Sciatic nerve (tissue), 2 donors: ENCODE measurements at places on chromosomes 2 and 18. TPM values are rescaled to one million over a fixed set of nuclear protein-coding genes. Genes with fewer than 3 reads are reported as not detected.

GRCh38 chr18:62187543-62188510 is 772 bp downstream of the RELCH start:
- DNase-seq, result peak; percentile 69

DNA sequence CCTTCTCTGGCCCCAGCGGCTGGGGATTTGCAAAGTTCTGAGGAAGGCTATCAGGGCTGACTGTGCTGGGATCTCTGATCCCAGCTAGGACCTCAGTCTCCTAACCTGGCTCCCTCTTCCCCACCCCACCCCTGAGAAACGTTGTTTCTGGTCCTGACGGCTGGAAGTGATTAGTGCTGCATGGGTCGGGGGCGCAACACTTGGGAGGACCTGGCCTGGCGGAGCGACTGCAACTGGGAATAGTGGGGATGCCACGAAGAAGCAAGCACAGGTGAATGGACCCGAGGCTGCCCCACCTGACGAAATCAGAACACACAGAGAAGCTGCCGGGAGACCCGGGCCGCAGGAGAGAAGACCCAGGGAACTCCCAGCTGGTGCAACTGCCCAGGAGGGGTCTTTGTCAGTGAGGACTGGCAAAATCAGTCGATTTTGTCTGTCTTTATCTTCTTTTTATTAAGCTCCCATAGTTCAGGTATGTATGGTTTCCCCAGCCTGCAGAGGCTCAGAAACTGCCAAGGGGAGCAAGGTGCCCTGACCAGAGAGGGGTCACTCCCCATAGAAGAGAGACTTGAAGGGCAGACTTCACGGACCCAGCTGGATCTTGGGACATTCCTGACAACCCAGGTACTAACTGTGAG is 656 bp upstream of the LBX2 start:
- no peak for DNase-seq

- no peak for DNase-seq
Measured at GRCh38 chr18:48113691-48114090, 183.2 kb upstream of the SMAD2 start.

DNA sequence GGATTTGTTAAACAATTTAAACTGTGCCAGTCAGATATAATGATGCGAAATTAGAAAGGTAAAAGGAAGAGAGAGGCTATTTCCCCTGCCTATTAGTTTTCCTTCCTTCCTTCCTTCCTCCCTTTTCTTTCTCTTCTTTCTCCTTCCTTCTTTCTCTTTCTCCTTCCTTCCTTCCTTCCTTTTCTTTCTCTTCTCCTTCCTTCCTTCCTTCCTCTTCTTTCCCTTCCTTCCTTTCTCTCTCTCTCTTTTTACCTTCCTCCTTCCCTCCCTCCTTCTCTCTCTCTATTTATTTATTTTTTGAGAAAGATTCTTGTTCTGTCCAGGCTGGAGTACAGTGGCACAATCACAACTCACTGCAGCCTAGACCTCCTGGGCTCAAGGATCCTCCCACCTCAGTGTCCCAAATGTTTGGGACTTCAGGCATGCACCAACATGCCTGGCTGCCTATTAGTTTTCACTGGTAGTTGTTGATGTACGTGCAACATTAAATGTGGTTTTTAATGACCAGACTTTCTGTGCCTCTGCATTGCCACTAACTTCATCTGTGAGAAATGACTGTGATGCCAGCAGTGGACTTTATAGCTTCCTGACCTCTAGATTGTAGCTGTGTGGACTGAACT is 48.7 kb upstream of the NFE2L2 start:
- DNase-seq, result no peak

GRCh38 chr2:158777077-158777476 is 18.0 kb upstream of the DAPL1 start:
- DNase-seq, result no peak

GRCh38 chr2:134273256-134273983 is 19.5 kb downstream of the MGAT5 start:
- no peak for DNase-seq

DNA sequence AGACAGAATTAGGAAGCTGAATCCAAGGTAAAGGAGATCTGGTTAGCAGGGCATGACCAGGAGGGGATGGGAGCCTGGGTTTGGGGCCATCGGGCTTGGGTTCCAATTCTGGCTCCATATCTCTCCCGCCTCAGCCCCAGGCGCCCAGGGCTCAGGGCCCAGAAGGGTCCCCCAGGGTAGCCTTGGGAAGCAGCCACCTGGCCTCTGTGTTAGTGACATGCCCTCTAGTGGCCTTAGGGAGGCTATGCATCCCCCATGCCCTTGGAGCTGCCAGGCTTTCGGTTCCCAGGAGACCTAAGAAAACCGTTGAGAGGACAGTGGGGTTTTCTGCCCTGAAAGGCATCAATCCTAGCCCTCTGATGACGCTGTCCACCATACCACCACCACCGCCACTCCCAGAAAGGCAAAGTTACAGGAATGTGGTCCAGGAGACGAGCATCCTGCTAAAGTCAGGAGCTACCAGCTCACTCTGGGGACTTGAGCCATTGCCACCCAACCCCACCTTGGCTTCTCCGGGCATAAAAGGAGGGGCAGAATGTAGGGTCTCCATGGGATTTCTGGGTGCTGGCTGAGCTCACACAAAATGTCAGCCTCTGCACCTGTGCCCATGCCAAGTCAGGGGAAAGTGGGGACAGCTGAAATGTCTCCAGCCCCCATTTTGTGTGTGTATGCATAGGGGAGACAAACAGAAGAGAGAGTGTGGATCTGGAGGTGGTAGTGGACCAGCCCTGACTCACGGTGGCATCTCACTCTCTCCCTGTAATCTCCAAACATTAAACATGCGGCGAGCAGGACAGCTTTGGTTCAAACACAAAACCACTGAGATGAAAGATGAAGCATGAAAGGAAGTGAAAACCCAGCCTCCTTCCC is 56.5 kb downstream of the EMX1 start:
- DNase-seq, result no peak

DNA sequence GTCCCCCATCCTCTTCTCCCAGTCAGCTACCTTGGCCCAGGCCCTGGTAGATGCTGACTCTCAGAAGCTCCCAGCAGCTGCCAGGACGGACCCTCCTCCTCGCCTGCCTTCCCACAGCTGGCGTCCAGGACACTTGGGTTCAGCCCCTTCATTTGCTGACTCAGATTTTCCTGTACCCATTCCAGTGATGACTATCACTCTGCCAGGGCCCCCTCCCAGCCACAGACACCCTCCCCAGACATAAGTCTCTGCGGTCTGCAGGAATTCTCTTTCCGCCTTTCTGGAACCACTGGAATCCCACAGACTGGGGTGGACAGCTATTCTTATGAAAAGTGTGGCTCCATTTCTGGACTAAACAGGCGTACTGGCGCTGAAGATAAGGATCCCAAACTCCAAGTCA is 260.3 kb upstream of the EPAS1 start:
- DNase-seq, result no peak

DNA sequence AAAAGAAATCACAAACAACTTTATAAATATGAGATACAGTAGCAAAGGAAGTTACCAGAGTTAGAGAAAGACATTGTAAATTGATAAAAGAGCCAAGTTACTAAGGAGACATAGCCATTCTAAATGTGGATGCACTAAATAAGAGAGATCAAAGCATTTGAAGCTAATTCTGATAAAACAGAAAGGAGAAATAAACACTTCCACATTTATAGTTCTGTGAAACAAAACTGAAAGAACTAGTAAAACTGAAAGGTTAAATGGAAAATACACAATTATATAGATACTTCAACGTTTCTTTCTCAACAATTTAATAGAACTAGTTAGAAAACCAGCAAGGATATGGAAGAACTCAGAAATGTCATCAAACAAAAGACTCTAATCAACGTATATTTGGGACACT is 309.0 kb upstream of the CDH2 start:
- no peak for DNase-seq

GRCh38 chr2:37415128-37415820 is 70.8 kb downstream of the QPCT start:
- no peak for DNase-seq

GRCh38 chr2:71706121-71706520 is 252.8 kb downstream of the DYSF start:
- DNase-seq, result peak; percentile 28

DNA sequence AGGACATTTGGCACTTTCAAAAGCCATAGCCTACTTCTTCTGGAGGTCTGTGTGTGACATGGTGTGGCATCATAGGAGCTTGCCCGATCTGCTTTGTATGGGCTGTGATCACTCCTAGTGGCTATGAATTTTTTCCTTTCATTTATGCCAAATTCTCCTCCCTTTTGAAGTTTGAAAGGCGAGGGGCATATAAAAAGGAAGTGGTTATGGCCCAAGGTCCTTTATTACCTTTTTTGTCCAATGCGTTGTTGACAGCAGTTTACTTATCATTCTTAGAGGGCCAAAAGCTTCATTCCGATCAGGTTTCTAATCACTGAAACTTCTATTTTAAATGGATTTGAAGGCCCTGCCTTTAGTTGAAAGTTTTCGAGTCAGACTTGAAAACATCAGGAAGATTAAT is 224.3 kb upstream of the FOSL2 start:
- no peak for DNase-seq

DNA sequence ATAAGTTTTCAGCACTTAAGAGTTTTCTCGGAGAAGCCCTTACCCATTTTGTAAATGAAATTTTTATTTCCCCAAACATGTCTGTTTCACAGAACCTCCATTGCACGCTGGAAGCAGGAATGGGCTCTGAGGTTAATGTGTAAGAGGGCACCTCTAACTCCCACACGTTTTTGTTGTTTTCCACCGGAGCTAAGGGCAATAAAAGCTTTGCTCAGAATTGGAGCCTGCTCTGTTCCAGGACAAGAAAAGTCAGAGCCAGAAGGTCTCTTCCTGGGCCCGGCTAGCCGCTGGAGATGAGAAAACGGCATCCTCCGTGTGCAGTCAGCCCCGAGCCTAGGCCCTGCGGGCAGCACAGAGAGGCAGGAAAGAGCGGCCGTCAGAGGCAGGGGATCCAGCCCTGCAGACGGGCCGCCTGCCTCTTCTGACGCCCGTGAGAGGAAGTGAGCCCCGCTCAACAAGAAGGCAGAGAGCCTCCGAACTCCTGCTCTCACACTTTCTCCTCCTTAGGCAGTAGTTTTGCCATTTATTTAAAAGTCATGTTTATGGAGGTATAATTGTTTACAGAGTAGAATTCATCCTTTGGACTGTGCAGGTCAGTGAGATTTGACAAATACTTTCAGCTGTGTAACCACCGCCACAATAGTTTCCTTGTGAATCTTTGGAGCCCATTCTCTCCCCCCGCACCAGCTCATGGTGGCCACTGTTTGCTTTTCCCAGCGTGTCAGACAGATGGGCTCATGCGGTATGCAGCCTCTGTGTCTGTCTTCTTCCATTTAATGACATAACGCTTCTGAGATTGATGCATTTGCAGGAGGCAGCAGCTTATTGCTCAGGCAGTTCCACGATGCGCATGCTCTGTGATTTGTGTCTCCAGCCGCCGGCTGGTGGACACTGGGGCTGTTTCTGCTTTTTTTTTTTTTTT is 117.3 kb downstream of the GALR1 start:
- peak; percentile 71 for DNase-seq

- DNase-seq, result no peak
Measured at GRCh38 chr2:26558271-26559043, 80.5 kb upstream of the OTOF start.

DNA sequence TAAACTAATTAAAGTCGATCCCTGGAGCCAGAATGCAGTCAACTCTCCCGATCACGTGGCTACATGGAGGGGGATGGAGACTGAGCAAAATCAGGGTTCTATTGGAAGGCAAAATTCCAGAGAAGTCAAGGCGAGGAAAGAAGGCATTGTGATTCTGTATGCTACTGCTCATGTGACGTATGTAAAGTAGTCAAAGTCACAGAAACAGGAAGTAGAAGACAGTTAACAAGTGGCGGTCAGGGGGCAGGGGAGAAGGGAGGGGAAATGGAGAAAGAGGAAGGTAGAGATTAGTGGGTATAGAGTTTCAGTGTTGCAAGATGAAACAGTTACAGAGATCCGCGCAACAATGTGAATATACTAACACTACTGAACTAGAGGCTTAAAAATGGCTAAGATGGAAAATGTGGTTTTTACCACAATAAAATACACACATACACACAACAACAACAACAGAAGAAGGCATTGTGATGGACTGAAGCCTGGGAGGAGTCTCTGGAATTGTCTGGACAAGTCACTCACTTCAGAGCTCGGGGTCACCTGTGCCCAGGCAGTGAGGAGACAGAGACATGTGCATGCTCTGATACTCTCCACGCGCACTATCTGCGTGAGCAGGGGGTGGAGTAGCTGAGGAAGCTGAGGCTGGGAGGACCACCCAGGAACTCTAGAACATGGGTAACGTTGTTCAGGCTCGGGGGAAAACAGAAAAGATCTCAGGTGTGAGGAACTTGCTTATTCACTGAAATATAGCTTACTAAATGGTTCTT is 89.9 kb upstream of the CDCA7 start:
- no peak for DNase-seq

The LYG2 gene
- total RNA-seq, result not detected

The REEP1 gene
- total RNA-seq, result 0.98 TPM

The CGREF1 gene
- 4.1 TPM for total RNA-seq

The STARD6 gene
- total RNA-seq, result 0.85 TPM

The GNAL gene
- total RNA-seq, result 17.1 TPM

The SERPINB12 gene
- total RNA-seq, result not detected

The RTTN gene
- total RNA-seq, result 25.3 TPM
